ENCODE measurements at places on chromosomes 4 and X.

DNA sequence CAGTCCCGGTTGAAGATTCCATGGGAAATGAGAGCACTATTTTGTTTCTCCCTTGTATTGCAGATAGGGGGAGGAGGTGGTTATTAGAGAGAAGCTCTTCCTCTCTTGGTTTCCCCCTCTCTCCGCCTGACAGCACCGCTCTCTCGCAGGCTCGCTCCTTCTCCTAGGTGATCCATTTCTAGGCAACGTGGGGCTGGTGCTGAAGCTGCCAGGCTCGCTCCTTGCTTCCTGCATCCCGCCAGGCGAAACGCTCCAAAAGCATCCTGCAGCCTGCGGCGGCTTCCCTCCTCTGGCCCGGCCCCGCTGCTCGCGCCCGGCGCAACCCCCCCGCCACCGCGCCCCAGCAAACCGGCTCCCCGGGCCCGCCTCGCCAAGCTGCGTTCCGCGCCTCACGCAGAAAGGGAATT is at the start of gene GRID2:
Gene GRID2, plus strand, starts transcription at position 346 of the 407 bp plus-strand sequence.
- DNase-seq, result no peak

DNA sequence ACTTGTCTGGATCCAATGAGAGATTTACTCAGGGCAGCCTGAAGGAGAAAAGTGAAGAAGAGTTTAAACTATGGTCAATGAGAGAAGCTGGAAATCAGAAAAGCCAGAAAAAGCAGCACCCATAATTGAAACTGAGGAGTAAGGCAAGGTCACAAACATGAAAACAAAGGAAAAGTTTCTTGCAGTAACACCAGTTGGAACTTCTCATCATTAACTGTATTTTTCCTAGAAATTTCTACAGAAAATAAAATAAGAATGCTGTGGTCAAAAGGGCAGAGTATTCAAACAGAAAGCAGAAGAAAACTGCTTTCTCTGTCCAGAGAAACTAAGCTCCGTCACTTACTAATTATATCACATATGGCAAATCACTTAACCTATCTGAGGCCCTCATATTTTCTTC is 102.2 kb downstream of the OR13H1 start:
- DNase-seq, result no peak

GRCh38 chrX:69127466-69127865 is 37.8 kb downstream of the PJA1 start:
- no peak for DNase-seq

- DNase-seq, result no peak
Observed at GRCh38 chrX:16202943-16203342, 35.7 kb downstream of the MAGEB17 start.

DNA sequence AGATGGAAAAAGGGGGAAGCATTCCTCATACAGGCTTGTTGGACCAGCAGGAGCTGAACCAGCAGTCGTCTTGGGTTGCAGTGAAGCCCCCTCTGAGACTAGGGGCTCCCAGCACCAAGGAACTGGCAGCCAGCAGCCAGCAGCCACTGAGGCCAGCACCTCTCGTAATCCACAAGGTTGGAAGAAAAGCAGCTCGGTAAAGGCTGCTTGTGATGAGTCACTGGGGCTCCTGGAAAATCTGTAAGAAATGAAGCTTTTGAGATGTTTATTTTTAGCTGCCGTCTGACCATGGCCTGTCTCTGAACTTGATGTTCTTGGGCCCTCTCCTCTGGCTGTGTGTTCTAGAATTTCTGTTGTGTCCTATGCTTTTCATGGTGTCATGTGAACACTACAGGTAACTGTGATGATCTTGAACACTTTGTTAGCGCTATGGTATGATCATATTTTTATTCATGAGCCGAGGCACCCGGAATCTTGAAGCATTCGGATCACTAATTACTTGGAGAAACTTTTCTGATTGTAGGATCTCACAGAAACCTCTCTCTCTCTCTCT is 18.6 kb downstream of the CLCN4 start:
- no peak for DNase-seq

DNA sequence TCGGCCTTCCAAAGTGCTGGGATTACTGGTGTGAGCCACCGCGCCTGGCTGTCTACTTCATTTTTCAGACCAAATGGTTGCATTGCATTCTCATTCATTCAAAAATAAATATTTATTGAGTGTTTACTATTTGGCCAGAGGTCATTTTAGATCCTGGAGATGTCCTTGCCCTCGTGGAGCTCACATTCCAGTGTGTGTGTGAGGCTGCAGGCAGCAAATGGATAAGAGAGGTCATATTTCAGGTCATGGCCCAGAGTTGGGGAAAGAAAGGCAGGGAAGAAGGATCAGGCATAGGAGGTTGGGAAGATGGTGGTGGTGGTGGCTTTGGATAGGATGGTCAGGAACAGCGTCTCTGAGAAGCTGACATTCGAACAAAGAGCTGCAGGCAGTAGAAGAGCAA is 119.1 kb downstream of the CEP135 start:
- DNase-seq, result no peak

- no peak for DNase-seq
Observed at GRCh38 chrX:39065051-39065871, 264.0 kb downstream of the MID1IP1 start.

- no peak for DNase-seq
Observed at GRCh38 chr4:110869862-110870572, 247.1 kb upstream of the PITX2 start.

DNA sequence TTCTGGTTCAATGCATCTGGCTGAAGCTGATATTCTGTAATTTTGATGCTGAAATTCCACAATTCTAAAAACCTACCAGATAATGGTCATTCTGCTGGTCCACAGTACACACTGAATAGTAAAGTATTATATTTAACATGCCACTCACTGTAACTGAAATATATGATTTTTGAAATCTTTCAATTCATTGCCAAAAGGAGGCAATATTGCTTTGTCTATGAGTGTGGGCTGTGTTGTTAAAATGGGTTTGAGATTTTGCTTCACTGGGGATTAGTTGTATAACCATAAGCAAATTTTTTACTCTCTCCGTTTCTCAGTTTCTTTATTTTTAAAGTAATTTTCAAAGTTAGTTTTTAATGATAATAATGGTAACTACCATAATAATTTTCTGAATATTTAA is 1404.1 kb upstream of the IGFBP7 start:
- DNase-seq, result no peak

GRCh38 chrX:9204560-9204959 is 170.6 kb upstream of the FAM9B start:
- no peak for DNase-seq

Measured in activated naive CD8-positive, alpha-beta T cell treated with anti-CD3 and anti-CD28 coated beads, Interleukin-2, amount 50 U/mL, for 24 hours (primary cell).